ENCODE measurements at places on chromosomes 12 and 14.

- DNase-seq = no peak
Measured at GRCh38 chr12:66237505-66238175, 48.6 kb downstream of the IRAK3 start.

DNA sequence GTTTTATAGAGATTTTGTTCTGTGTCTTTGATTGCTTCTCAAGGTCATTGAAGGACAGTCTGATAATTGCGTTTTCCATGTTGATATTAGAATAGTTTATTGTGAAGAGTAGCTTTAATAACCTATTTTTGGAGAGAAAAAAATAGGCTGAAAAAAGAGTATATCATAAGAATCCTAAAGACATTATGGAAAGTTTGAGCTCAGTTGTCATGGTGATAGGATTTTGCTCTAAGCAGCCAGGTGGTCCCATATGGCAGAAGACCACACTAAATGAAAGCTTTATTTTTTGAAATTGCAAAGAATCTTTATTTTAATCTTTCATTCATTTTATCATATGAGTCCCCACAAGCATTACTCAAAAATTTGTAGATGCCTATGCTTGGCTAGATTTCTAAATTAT lies 358.9 kb upstream of the NAV3 start:
- DNase-seq = no peak

DNA sequence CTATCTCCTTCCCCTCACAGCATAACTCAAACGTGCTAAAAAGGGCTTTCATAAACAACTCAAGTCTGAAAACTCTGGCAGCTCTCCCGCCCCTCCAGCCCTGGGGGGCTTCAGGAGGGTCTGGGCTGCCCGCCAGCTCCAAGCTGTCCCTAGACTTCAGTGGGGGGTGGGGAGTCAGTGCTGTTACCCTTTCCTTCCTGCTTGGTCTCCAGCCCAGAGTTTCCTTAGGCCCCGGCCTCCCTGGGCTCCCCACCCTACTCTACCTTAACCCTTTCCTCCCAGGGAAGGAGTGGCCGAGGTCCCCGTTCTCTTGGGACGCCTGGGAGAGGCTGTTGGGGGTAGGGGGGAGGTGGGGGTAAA lies 530 bp upstream of the NYNRIN start:
- DNase-seq = no peak

DNA sequence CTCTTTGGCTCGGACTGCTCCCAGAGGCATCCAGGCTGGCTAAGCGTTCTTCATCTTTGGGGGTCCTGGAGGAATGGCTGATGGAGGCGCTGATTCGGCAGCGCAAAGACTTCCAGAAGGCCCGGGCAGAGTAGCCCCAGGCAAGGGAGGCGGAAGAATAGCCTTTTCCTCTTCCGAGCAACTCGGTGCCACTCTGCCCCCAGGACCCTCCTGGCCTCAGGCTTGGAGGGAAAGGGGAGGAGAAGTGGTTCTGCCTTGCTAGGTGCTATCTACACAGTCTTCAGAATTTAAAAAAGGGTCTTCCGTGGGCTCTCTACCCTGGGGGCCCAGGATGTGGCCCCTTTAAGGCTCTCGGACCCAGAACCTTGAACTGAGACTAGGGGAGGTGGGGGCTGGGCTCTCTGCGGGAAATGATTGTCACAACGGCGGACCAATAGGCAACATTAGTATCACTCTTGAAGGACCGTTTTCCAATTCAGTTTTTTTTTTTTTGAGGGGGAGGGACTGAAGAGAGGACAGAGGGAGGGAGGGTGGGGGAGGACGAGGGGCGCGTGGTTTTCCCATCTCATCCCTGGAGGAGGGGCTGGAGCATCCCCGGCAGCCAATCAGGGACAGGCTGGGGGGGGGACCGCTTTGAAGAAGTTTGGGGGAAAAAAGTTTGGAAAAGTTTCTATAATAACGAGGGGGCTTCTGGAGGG lies at the start of gene NFATC4:
TSS of gene NFATC4 (plus strand) at position 671 of the 698 bp plus-strand sequence. CDS start 157 bp downstream, outside the sequence.
- DNase-seq = peak; percentile 99

- no peak for DNase-seq
Measured at GRCh38 chr12:57491393-57492280, 3.8 kb downstream of the MARS1 start.

- DNase-seq = peak; percentile 8
Measured at GRCh38 chr12:64039281-64039871, 182.7 kb downstream of the KICS2 start.

GRCh38 chr12:85874031-85874461 lies at the start of gene NTS:
Gene NTS, plus strand, starts transcription at chr12:85874295. Its CDS starts 109 bp downstream, at chr12:85874404.
- DNase-seq = no peak

GRCh38 chr12:7001921-7002591 lies 16.2 kb downstream of the LPCAT3 start:
- DNase-seq = no peak

DNA sequence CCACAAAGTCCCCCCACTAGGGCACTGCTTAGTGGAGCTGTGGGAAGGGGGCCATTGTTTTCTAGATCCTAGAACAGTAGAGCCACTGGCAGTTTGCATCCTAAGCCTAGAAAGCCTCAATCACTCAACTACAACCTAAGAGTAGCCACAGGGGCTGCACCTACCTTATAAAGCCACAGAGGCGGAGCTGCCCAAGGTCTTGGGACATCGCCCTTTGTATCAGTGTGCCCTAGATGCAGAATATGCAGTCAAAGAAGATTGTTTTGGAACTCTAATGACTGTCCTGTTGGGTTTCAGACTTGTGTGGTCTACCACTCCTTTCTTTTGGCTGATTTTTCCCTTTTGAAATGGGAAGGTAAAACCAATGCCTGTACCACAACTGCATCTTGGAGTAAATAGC lies 59.5 kb downstream of the ATP2B1 start:
- DNase-seq = no peak

DNA sequence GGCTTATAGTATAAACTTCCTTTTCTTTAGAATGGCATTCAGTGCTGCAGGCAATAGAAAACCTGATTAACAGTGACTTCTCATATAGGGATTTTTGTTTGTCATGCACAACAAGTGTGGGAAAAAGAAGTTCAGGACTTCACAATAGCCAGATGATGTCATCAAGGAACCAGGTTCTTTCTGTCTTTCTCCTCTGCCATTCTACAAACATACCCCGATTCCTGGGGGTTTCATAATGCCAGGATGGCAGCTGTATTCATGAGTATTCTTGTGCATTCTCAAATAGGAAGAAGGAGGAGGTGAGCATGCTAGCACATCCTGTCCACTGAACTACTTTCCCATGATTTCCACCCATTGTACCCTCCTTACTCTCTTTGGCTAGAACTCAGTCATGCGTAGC lies 182.7 kb upstream of the EEA1 start:
- no peak for DNase-seq

DNA sequence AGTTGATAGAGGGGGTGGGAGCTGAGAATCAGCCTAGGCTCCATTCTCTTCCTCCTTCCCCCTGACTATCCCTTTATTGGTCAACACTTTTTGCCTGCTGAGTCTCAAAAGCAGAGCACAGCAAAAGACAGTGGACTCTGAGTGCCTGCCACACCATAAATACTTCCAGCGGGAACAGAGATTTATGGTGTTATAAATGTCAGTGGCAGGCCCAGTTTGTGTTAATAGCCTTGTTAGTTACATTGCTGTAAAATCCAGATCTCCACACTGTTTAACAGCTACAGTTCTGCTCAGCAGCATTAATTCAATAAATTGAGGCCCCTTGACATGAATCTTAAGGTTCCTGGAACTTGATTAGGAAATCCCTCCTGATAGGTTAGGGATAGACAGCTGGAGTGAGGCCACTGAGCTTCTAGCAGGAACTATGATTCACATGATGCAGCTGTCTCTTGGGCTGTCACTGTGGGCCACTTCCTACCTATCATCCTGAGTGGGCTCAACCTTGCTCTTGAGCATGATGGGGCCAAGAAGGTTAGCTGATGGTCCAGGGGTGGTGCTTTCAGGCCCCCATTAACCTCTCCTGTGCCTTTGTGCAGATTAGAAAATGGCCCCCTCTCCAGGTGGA lies 295.2 kb upstream of the SRRM4 start:
- DNase-seq = no peak

- no peak for DNase-seq
Measured at GRCh38 chr14:25431211-25432076, 381.5 kb upstream of the STXBP6 start.

GRCh38 chr12:51970904-51971646 lies 19.6 kb downstream of the ACVR1B start:
- no peak for DNase-seq

DNA sequence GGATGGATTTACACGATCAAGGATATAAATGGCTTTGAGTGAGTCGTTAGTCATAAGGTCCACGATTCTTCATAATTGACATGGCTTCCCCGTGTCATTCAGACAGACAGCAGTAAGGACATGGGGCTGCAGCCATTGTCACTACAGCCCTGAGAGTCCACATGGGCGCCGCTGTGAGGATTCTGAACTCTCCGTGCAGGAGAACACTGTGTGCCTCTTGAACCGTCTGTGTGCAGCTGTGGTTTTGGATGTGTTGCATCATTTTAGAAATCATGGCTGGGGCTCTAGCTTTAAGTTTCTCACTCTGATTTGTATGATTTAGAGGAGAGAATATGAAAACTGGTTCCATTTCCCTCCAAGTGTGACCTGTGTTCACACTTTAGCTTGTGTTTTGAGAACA lies 47.2 kb downstream of the NPAS3 start:
- DNase-seq = no peak

- DNase-seq = no peak
Measured at GRCh38 chr12:93140801-93141200, 211.7 kb upstream of the EEA1 start.

DNA sequence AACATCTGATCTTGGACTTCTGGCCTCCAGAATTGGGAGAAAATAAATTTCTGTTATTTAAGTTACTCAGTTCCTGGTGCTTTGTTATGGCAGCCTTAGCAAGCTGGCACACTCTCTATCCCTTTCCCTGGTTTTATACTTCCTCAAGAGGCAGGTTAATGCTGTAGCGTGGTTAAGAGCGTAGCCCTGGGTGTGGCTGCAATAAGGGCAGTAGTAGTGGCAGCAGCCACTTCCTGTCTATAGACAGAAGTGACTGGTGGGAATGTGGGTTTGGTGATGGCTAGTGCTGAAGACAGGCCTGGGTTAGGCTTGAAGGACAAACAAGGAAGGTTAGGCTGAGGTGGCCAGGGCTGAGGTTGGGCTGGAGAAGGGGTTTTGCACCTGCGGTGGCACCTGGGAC lies 3.6 kb upstream of the LGALS3 start:
- DNase-seq = no peak

DNA sequence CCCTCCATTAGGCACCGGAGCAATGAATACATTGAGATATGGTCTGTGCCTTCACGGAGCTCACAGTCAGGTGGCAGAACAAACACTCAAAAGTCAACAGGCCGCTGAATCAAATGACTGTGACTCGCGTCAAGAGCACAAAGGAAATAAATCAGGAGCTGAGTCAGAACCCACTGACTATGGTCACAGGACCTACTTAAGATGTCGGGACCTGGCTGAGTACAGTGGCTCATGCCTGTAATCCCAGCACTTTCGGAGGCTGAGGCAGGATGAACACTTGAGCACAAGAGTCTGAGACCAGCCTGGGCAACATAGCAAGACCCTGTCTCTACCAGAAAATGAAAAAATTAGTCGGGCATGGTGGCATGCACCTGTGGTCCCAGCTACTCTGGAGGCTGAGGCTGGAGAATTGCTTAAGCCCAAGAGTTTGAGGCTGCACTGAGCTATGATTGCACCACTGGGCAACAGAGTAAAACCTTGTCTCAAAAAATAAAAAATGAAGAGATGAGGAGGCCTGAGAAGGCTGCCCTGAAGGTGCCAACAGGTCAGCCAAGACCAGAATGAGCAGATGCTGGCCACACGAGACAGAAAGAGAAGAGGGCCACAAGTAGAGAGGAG lies 19.9 kb downstream of the TMEM233 start:
- DNase-seq = no peak

- no peak for DNase-seq
Measured at GRCh38 chr12:89325495-89325894, 26.8 kb downstream of the DUSP6 start.

DNA sequence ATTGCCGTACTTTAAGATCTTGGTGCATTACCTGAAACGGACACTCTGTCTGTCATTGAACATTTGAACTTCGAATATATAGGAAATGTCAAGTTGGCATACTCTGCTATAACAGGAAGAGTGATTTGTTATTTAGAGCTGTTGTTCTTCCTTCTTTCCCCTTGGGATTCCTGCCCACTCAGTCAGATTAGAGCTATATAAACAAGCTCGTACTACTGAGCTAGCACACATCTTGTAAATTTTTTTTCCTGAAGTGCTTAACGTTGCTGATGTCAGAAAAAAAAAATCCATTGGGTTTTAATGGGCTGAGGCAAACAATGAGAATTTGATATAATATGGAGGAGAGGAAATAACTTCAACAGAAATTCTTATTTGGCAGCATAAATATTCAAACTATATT lies 26.8 kb downstream of the RGS6 start:
- DNase-seq = no peak

- DNase-seq = no peak
Measured at GRCh38 chr14:32324601-32325000, 4.5 kb upstream of the AKAP6 start.

GRCh38 chr14:93398491-93398890 lies 32.2 kb upstream of the UNC79 start:
- no peak for DNase-seq

GRCh38 chr14:90204516-90204915 lies 51.8 kb upstream of the PSMC1 start:
- DNase-seq = no peak

DNA sequence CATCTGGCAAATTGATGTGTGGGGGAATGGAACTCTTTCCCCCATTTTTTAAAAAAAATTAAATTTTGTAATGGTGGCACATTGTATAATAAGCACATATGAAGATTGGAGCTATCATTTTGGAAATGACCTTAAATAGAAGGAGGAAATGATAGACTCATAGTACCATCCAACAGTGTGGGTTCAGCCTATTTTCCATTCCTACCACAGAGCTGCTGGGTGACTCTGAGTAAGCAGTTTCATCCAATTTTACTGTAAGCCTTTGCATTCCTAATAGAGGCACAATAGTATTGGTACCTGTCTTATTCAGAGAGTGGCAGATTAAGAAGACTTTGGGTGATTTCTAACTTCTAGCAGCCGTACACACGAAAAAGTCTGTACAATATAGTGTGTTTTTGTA lies 304.5 kb downstream of the RAD51B start:
- DNase-seq = no peak

- DNase-seq = no peak
Measured at GRCh38 chr14:21528381-21529348, 2.5 kb upstream of the SALL2 start.

- DNase-seq = no peak
Measured at GRCh38 chr14:89681086-89682018, 264.3 kb upstream of the FOXN3 start.

DNA sequence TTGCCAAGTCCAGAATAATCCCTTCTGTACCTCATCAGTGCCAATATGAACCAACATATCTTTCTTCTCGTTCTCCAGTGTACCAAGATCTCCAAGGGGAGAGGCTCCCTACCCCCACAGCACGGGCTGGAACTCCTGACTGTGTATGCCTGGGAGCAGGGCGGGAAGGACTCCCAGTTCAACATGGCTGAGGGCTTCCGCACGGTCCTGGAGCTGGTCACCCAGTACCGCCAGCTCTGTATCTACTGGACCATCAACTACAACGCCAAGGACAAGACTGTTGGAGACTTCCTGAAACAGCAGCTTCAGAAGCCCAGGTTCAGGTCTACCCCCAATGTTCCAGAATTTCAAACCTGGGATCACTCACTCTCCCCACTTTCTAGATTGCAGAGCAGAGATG lies 10.5 kb upstream of the OAS2 start:
- no peak for DNase-seq
